ENCODE measurements at places on chromosomes 7 and 10. TPM values are rescaled to one million over a fixed set of nuclear protein-coding genes. Genes with fewer than 3 reads are reported as not detected.

Gene ACSL5
- total RNA-seq: 11.7 TPM

Gene HSPA12A
- 11.3 TPM for total RNA-seq

Gene DDX56
- total RNA-seq: 113 TPM

Gene ZNF804B
- not detected for total RNA-seq

Gene FEZF1
- total RNA-seq: not detected

Gene PLXDC2
- total RNA-seq: not detected

Gene FKBP14
- total RNA-seq: 29.9 TPM
